ENCODE measurements at places on chromosomes 5 and 9.

GRCh38 chr5:61619777-61620518 is 287.9 kb downstream of the ZSWIM6 start:
- no peak for DNase-seq

- no peak for DNase-seq
These were observed 365.1 kb upstream of the CCNH start for GRCh38 chr5:87777877-87778276.

- DNase-seq = peak; percentile 91
These were observed 59.5 kb downstream of the HSPA4 start for GRCh38 chr5:133111299-133111698.

DNA sequence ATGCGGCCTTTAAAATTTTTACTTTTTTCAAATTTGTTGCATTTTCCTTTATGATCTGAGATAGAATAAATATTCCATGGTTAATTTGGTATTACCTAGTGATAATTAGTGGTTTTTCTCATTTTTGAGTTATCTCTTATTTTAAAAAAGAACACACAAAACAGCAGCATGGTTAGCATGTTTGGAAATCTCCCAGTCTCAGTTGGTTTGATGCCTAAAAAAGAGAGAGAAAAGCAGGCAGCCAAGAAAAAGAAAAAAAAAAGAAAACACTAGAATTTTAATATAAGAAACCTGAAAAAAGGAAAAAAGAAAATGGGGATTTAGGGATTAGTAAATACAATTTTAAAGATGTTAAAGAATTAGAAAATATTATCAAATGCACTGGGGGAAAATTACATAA is 15.3 kb downstream of the SUSD1 start:
- no peak for DNase-seq

DNA sequence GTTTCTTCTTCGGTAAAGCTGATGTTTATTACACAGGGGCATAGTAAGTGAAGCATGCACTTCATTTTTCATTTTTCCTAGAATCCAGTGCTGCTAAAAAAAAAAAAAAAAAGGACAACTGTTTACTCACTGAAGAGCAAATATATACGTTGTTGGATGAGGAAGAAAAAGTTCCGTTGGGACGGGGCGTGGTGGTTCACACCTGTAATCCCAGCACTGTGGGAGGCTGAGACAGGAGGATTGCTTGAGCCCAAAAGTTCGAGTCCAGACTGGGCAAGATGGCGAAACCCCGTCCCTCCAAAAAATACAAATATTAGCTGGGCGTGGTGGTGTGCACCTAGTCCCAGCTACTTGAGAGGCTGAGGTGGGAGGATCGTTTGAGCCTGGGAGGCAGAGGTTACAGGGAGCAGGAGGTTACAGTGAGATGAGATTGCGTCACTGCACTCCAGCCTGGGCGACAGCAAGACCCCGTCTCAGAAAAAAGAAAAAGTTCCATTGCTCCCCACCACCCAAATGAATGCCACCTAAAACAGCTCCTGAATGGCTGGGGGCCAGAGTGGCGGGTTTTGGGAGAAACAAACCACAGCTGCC is 60.1 kb upstream of the GNE start:
- no peak for DNase-seq

DNA sequence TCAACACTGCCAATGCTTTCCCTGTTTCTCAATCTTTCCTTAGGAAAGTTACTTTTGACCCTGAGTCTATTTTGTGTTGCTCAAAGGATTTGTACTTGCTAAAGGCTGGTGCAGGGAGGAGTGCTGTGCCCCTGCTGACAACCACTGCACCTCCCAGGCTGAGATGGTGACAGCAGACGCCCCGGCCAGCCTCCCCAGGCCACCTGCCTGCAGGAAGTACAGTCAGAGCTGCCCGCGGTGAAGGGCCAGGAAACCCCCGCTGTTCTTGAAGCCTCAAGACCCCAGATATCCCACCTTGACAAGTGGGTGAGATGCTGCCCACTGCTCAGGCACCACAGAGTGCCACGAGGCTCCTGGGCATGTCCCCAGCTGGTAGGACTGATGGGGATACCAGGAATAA is 44.2 kb upstream of the CKMT2 start:
- DNase-seq = no peak

GRCh38 chr5:154999865-155000264 is 13.7 kb upstream of the KIF4B start:
- DNase-seq = no peak

DNA sequence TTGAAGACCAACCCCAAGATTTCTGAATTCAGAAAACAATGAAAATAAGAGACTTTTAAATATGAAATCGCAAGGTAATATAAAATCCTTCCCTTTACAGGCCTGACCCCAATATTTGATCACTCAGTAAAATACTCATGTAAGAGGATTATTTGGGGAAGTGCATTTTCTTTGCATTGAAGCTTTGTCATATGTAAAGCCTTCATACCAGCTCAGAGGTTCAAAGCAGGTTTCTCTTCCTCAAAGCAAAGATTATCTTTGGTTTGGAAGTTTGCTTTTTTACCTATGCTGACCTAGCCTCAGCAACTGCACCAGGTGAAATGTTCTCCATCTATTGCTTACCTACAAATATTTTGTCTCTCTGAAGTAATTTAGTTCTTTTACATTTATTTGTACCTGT is 106.5 kb upstream of the PARP8 start:
- DNase-seq = no peak

GRCh38 chr9:137339045-137339907 is 37.2 kb upstream of the NRARP start:
- DNase-seq = no peak

DNA sequence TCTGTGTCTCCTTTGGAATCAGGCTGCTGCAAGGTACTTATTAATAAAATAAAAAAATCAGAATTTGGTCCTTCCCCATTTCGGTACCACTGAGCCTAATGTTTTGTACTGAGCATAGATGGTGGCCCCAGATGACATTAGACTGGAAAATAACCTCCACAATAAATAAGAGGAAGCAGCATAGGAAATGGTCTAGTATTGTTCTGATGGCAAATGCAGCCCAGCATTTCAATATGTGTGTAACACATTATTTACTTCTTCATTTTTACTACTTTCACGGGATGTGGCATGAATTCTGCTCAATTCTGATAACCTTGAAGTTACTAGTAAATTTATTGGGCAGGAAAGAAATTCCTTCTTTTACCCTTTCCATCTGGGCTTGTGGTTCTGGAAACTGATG is 295.6 kb downstream of the ADGRV1 start:
- DNase-seq = no peak

DNA sequence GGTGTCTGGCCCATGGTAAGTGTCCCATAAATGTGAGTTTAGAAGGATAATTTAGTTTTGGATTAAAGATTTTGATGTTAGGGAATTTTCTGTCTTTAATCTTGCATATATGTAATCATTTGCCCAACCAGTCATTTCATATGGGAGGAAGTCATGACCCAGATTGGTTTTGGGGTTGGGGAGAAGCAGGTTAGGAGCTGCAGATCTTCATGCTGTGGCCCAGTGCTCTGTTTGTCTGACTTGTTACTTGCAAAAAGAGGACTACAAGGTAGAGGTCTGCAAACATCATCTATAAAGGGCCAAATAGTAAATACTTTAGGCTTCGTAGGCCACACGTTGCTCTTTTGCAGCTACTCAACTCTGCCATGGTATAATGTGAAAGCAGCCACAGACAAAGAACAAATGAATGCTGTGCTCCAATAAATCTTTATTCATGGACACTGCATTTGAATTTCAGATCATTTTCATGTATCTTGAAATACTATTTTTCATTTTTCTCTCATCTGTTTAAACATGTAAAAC is 16.8 kb downstream of the OSTF1 start:
- DNase-seq = no peak

DNA sequence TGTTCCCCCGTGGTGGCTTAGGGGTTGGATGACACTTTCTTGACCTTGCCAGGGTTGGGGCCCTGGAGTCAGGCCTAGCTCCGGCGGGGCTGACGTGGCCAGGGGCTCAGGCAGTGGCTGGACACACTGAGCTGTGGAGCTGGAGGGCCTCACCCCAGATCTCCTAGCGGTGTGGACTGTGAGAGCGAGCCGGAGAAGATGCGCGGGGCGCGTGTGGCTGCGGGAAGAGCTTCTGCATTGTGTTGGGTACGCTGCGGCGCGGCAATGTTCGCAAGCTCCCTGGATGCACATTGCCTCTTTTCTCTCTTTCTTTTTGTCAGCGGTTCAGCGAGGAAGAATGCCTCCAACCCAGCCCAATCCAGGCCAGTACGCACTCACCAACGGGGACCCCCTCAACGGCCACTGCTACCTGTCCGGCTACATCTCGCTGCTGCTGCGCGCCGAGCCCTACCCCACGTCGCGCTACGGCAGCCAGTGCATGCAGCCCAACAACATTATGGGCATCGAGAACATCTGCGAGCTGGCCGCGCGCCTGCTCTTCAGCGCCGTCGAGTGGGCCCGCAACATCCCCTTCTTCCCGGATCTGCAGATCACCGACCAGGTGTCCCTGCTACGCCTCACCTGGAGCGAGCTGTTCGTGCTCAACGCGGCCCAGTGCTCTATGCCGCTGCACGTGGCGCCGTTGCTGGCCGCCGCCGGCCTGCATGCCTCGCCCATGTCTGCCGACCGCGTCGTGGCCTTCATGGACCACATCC is 4.8 kb downstream of the NR2F1 start:
- no peak for DNase-seq

DNA sequence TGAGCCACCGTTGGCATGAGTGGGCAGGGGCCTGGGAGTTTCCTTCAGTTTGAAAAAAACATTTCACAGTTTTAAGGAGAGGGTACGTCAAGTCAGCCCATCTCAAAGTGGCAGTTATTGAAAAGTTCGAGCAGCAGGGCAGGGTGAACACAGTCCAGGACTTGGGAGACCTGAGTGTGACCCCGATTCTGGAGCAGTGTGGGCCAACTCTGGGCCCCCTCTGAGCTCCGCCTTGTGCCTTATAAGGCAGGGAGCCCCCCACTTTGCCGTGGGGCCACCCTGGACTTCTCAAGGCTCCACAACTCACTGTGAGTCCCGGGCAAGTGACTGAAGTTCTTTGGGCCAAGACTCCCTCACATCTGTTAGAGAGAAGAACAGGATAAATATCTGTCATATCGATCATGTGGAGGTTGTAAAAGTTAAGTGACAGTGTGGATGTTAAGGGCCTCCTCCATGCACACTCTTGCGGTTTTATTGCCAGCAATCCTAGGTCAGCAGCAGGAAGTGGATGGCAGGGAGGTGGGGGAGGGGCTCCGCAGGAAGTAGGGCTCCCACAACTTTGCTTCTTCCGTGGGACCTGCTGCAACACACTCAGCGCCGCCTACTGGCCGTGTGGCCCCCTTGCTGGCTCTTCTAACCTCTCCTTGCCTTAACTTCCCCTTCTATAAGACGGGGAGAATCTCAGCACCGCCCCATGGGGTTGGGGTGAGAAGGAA is 38.4 kb downstream of the HRH2 start:
- DNase-seq = peak; percentile 82

DNA sequence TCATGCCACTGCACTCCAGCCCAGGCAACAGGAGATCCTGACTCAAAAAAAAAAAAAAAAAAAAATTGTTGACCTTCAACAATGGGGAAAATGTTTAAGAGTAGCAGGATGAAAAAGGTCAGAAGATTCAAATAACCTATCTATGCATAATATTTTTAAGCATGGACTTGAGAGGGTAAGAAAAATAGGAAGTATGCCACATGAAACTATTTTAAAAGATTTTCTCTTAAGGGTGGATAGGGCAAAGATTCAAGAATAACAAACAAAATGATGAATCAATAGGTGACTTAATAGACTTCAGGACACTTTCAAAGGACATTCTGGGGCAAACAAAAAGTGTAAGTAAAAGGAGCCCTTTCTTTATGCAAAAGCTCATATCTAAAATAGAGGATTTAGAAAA is 3.2 kb downstream of the TEX48 start:
- no peak for DNase-seq

- peak; percentile 79 for DNase-seq
These were observed at the start of gene GEMIN5 for GRCh38 chr5:154937718-154938466. Gene GEMIN5 (minus strand): TSS chr5:154938211. CDS start chr5:154938133, 78 bp downstream.

- no peak for DNase-seq
These were observed 38.0 kb downstream of the GDA start for GRCh38 chr9:72187121-72187695.

DNA sequence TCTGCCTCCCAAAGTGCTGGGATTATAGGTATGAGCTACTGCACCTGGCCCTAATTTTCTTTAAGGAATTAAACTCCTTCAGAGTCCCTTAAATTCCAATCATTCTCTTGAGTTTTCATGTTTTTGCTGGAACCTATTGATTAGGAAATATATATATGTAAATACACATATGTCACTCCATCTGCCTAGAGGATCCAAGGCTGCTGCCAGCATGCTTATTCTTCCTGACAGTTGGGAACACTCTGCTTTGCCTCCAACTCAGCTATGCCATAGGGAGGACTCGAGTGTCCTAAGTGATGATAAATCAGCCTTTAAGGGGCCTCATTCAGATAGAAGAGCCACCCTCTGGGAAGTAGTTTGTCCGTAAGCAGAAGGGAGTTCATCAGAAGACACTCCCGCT is 21.8 kb downstream of the MFAP3 start:
- DNase-seq = no peak

- no peak for DNase-seq
These were observed 98.4 kb downstream of the CRB2 start for GRCh38 chr9:123454361-123454760.

DNA sequence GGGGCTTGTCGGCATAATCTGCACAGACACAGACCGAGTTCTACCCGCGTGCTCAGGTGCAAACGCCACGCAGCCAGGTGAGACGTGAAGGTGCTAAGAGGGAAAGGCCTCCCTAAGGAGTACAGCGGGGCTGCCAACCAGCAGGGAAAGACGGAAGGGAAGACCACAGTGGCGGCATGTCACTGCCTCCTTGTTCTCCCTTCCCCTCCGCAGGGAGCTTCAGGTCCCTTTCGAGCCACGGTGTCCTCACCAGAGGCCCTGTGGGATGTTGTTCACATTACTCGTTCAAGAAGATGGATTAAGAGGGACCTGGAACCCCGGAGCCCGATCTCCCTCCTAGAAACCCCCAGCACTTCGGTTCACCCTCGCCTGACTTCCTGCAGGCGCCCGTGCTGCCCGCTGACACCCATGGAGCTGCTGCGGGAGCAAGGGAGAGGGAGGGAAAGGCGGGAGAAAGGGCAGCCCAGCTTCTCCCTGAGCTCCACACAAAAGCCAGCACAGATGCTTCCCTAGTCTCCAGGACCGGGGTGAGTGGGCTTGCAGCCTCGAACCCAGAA is 686 bp downstream of the BRD9 start:
- DNase-seq = no peak

DNA sequence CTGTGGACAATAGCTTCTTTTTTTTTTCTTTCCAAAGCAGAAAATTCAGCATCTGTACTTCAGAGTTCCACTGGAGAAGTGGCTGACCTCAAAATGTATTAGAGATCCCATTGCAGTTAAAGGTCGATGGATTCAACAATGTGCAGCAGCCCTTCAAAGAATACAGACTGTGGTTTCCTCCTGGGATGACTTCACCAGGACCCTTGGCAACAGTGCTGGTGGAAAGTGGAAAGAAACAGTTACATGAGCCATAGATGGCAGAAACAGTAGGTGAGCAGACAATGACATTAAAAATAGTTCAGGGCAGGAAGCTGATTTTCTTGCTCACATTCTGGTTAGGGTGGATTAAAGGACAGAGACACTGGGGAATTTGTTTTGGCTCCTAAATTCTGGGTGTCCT is 62.4 kb downstream of the SLC28A3 start:
- no peak for DNase-seq

Data from right atrium auricular region (tissue), 2 donors.